Stromal cell of bone marrow (primary cell): ENCODE measurements at places on chromosomes 7 and 10.

- no peak for DNase-seq
Observed at GRCh38 chr10:70466951-70467350, 11.6 kb upstream of the PALD1 start.

GRCh38 chr7:128113839-128114238 is 82.6 kb upstream of the LRRC4 start:
- no peak for DNase-seq

GRCh38 chr10:50375051-50375452 is 123.7 kb upstream of the ASAH2 start:
- no peak for DNase-seq

DNA sequence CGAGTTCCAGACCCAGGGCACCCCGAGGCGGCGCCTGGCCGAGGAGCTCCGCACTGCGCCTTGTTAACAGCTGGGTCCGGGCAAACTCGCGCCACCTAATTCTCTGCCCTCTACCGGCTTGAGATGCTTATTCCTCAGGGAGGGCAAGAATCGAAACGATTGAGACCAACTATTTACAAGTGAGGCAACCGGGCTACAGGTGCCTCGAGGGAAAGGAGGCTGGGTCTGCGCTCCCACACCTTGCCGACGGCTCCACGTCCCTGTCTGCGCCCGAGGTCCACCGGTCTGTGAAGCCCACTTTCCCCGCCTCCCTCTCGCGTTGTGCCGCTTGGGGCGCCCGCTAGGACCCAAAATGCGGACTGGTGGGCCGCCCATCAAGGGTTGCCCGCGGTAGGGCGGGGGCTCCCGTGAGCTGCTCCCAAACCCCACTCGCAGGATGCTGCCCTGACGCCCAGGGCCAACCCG is 527 bp downstream of the AKR1B1 start:
- DNase-seq = no peak

- DNase-seq = peak; percentile 51
Observed at GRCh38 chr7:18754766-18755165, 259.2 kb downstream of the HDAC9 start.

GRCh38 chr7:45978010-45978681 is 57.1 kb upstream of the IGFBP3 start:
- peak; percentile 90 for DNase-seq

GRCh38 chr7:147069771-147070170 is 953.2 kb downstream of the CNTNAP2 start:
- no peak for DNase-seq

DNA sequence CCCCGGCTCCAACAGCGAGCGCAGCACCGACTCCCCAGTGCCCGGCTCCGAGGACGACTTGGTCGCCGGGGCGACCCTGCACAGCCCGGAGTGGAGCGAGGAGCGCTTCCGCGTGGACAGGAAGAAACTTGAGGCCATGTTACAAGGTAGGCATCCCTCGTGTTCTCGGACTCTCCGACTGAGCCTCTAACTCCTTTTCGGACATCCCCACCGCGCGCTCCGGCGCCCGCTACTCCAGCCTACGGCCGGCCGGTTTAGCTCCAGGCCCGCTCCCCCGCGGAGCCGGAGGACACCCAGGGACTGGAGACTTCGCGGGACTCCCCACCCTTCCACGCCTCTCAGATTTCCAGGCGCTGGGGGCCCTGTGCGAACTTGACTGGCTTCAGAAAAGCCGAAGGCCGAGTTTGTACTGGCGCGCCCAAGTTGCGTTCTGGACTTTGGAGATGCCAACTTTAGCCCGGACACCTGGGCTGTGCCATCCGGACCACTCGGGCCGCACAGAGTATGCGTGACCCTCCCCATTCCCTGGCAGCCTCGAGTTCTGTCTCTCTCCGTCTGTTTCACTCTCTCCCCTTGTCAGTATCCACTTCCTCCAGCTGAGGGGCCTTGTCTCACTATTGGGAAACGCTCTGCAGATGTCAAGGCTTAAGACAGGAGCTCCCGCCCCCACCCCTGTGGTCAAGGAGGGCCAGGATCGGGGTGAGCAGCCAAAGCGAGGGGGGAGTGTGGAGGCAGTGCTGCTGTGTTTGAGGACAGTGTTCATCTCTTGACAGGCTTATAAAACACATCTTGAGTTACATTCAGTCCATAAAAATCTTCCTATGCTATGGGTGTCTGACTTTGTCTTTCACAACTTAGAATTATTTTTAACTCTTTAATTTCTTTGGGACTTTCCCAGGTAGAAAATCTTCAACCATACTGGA is 777 bp downstream of the BICC1 start:
- DNase-seq = peak; percentile 64

- peak; percentile 50 for DNase-seq
Observed at GRCh38 chr7:47326220-47326619, 255.7 kb downstream of the TNS3 start.

- DNase-seq = no peak
Observed at GRCh38 chr7:82441669-82442478, 1.7 kb downstream of the CACNA2D1 start.

- DNase-seq = no peak
Observed at GRCh38 chr10:25493122-25493893, 318.5 kb downstream of the GPR158 start.

GRCh38 chr7:69537691-69538090 is 60.6 kb upstream of the AUTS2 start:
- DNase-seq = no peak

- no peak for DNase-seq
Observed at GRCh38 chr10:12509794-12510100, 160.4 kb downstream of the CAMK1D start.

DNA sequence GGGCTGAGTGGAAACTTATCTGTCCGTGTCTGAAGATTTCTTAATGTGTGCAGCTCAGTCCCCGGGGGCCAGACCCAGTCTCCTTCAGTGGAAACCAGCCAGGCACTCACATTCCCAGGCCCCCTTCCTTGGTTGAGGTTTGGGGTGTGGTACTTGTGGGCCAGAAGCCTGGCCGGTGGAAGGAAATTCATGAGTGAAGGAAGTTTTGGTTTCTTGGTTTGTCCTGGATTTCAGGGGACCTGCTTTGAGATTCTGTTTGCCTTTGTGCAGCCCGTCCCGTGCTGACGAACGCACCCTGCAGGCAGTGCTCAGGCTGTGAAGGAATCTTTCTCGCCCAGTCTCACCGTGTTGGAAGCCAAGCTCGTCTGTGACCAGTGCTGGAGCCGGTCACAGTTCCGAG is 2.9 kb downstream of the INPP5A start:
- no peak for DNase-seq

DNA sequence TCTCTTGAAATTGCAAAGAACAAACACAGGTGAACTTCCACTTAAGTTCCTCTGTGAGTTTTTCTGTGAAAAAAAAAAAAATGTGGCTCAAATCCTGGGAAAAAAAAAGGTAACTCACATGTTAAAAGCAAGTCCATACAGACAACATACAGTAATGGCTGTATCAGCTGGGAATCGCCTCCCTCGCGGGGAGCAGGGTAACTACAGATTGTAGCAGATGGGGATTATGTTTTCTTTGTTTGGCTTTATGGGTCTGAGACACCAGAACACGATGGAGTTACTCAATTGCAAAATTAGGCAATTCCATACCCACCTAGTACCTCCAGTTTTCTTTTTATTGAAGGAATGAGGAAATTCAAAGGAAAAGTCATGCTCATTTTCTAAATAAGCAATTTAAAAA is 42.3 kb downstream of the FEZF1 start:
- DNase-seq = no peak

GRCh38 chr10:15035385-15036301 is 8.1 kb upstream of the OLAH start:
- no peak for DNase-seq

- no peak for DNase-seq
Observed at GRCh38 chr10:88642209-88642608, 22.0 kb upstream of the LIPF start.

DNA sequence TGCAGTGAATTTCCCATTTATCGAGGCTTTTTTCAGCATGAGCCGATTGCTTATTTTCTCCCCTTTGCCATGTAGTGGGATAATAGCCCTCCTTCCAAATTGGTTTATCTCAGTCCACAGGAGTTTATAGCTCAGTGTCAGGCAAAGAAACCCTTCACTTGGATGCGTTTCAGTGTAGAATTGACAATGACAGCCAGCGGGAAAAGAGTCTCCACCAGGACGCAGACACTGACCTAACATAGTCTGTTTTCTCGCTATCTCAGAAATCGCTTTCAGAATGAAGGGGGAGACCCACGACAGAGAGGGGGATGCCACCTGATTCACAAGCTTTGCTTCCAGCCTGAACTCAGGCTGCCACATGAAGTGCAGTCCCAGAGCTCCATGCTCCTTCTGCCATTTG is 43.5 kb upstream of the TCERG1L start:
- DNase-seq = no peak

DNA sequence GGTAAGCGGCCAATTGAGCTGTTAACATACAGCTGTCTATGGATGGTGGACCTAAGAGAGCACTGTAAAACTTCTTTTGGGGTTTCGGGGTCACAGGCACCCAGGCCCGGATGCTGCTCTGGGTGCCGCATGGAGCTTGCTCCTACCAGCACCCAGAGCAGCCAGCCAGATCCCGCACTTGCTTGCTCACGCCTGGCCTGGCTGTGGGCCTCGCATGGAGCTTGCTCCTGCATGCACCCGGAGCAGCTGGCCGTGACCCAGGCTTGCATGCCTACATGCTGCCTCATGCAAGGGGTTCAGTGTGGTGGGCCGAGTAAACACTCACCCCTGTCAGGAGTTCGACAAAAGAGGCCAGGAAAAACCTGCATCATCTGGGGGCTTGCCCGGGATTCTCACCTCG is 896.9 kb downstream of the SORCS1 start:
- no peak for DNase-seq

GRCh38 chr7:45089341-45089891 is 647 bp upstream of the NACAD start:
- no peak for DNase-seq

GRCh38 chr10:92181575-92181974 is 109.3 kb downstream of the CPEB3 start:
- DNase-seq = no peak

DNA sequence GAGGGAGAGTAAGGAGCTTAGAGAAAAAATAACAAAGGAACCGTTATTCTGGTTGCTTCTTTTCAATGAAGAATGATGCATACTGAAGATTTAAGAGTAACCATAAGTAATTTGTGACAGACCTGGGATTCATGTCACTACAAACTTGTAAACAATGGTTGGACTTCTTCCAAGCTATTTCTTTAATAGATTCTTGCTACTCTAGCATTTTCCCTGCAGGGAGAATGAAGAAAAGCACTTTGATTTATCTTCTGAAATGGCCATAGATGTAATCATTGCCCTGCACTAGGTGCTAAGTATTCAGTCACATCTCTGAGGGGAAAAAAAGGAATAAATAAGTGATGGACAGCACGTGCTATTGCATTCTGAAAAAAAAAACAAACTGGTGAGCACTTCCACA is 606.6 kb upstream of the LRRN3 start:
- DNase-seq = no peak

DNA sequence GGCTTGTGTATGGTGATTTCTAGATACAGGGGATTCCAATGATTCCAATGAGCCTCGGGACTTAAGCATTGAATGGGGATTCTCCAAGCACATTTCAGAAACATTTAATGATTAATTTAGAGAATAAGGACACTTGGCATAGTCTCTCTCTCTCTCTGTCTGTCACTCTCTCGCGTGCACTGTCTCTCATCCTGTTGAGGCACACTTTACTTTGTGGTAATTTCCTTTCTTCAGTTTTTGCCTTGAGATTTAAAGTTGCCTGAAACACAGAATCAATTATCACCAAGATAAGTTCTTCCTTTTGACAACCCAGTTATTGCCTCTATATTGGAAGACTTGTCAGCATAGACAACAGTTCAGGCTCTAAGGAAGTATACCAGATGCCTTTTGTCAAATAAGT is 131.6 kb downstream of the ARID5B start:
- no peak for DNase-seq

- DNase-seq = no peak
Observed at GRCh38 chr7:130875901-130876300, 141.9 kb upstream of the KLF14 start.

DNA sequence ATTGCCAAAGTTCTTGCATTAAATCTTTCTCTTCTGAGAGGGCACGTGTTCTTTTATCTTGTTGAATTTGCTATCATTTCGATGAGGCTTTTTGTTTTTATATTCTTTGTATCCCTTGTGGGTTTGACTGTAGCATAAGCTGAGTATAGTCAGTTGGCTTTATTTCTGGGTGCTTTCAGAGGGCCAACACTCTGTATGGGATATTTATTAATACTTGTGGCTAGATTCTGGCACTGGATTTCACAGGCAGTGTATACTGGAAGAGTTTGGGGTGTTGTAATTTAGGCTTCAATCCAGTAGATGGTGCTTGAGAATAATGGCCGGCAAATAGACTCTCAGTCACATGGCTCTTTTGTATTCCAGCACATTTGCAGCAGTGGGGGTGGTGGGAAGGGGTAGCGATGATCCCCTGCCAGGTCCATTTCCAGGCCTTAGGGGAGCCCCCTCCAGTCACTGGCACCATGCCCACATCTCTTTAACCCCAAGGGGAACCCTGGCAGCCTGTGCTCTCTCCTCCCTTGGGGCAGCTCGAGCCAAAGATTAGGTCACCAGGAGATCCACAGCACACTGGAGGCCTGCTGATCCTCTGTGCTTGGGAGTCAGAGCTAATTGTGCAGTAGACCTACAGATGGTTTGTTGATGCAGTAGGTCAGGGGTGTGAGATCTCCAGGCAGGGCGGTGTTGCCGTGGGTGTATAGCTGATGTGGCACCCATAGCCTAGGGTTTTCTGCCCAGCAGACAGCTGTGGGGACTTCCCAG is 81.8 kb downstream of the PTPN20 start:
- peak; percentile 43 for DNase-seq

DNA sequence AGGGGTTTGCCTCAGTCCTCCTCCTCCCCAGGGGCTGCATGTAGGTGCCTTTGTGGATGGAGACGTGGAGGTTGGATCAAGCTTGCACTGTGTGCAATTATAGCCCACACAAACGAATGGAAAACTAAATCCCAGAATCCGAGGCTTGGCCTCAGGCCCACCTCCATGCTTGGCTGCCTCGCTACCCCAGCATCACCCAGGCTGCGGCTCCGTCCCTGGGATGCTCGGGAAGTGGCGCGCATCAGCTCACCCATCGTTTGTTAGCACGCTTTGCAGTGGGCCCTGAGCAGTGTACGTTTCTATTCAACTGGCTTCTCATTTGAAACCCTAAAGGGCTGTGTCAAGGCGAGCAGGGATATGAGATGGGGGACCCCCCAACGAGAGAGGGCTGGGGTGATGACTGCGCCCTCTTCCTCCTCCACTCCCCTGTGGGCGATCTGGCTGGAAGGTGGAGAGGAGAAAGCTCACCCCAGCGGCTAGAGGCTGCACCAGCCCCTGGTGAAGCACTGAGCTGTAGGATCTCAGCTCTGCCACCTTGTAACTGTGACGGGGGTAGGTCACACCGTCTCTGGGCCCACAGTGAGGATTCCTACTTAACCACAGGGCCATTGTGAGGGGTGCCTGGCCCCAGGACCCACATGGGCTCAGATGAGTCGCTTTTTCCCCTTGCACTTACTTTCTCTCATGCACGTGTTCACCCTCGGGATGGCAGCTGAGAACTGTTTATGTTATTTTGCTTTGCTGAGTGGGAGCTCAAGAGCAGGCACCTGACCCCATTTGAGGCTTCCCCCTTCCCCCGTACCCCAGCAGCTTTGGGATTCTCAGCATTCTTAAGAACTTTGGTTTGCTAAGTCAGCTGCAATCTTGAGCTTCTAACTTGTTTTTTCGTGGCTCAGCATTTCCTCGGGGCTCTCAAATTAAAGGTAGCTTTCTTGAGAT is 12.7 kb upstream of the BTBD16 start:
- no peak for DNase-seq
